ENCODE measurements at places on chromosomes 4 and X.
A peak's percentile ranks its signal among the peaks of the same experiment; 100 is the strongest.

DNA sequence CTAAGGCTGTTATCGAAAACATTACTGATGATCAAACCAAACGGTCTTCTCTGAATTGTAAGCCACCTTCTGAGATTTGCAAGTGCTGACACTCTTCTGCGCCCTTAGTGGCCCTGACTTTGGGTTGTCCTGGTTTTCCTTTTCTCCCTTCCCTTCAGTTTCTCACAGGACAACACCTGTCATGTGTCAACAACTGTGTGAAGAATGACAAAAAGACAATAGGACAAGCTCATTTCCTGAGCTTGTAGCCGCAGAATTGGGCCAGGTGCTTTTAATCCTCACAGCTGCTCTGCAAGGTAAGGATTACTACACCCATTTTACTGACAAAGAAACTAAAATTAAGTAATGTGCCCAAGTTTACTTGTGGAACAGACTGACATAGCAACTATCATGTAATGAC lies 44.9 kb upstream of the TXK start:
- DNase-seq, result no peak

GRCh38 chr4:72076562-72076961 lies 44.8 kb downstream of the NPFFR2 start:
- peak; percentile 36 for DNase-seq

DNA sequence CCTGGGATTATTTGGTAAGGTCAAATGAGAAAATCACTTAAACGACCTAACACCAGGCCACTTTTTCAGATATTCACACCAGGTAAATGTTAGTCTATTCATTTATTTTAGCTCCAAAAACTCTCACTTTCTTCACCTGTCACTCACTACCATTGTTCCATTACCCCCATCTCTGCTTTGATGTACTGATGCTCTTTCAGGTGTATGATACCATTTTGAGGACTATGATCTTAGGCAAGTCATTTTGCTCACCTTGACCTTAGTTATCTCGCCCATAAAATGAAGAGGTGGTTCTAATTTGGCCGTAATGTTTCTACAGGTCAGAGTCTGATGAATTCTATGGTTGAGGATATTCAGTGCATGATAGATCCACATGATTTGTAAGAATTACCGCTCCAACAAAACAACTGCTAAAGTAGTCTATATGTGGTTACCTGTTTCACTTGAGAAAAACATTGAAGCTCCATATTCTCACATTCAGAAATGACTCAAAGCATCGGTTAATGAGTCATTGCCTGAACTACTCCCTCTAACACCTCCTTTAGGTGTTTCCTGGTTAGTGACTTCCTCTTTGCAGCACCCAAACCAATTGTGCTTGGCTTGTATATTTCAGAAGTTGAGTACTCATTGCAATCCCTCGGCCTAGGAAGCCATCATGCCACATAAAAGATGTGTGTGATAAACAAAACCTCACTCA lies 4.5 kb downstream of the DTHD1 start:
- DNase-seq, result no peak

DNA sequence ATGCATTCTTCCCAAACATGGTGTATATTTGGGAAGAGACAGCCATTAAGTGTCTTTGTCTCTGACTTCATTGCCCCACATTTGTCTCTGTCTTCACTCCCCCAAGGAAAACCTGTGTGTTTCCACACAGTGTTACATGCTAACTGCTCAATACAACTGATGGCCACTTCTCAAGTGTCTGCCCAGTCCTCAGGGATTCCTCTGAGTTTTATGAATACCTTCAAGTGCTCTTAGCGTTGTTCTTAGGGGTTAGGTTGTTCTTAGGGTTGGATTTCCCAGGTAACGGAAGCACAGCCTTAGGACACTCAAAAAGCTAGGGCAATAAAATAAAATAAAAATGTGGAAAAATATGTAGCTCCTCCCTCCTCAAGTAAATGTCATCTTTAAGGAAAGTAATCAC lies 64.7 kb upstream of the PLAC8 start:
- no peak for DNase-seq

GRCh38 chrX:68232206-68232605 lies 201.1 kb downstream of the OPHN1 start:
- DNase-seq, result no peak

DNA sequence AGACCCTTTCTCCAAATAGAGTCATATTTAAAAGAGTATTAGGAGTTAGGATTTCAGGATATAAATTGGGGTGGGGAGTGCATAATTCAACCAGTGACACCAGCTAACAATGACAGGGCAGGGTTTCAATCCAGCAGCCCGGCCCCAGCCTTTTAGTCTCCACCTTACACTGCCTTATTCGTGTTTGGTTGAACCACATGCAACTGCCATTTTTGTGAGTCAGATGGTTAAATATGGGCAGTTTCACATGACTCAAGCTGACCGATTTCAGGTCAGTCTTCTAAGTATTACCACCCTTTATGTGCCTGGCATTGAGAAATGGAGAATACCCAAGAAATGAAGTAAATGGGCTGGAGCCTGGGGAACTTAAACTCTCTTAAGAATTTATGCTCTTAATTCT lies 102.8 kb downstream of the STOX2 start:
- no peak for DNase-seq

GRCh38 chr4:90219822-90220221 lies 92.6 kb downstream of the CCSER1 start:
- DNase-seq, result no peak
